ENCODE measurements at places on chromosomes 12 and 14. TPM values are rescaled to one million over a fixed set of nuclear protein-coding genes. Genes with fewer than 3 reads are reported as not detected.

The E2F7 gene
- total RNA-seq, result 11.6 TPM

The INSM2 gene
- not detected for total RNA-seq

The SMAGP gene
- 95.1 TPM for total RNA-seq

The TAS2R50 gene
- total RNA-seq, result 2.0 TPM

The SLC35F4 gene
- not detected for total RNA-seq

The LRTM2 gene
- not detected for total RNA-seq

The OTUB2 gene
- 1.2 TPM for total RNA-seq

The KRT73 gene
- not detected for total RNA-seq

The SMCO2 gene
- 0.93 TPM for total RNA-seq

The RFX4 gene
- not detected for total RNA-seq

The LPAR5 gene
- total RNA-seq, result 0.19 TPM

The TOMM20L gene
- total RNA-seq, result 1.2 TPM

The EXOC3L4 gene
- 6.7 TPM for total RNA-seq

The NGB gene
- total RNA-seq, result not detected

The CLIP1 gene
- total RNA-seq, result 85.0 TPM

The OTOGL gene
- 0.72 TPM for total RNA-seq

The ITPK1 gene
- 57.9 TPM for total RNA-seq

The PRB2 gene
- total RNA-seq, result not detected

The SLC17A8 gene
- not detected for total RNA-seq

The LRRC10 gene
- not detected for total RNA-seq

The MIP gene
- not detected for total RNA-seq

The KSR2 gene
- total RNA-seq, result 0.42 TPM

The KRT6C gene
- not detected for total RNA-seq

The TAS2R43 gene
- not detected for total RNA-seq

The PTPRO gene
- not detected for total RNA-seq

The PLEKHD1 gene
- total RNA-seq, result 0.50 TPM

The ACOT6 gene
- not detected for total RNA-seq

The FIGNL2 gene
- 3.5 TPM for total RNA-seq

The FOXG1 gene
- not detected for total RNA-seq

The NFATC4 gene
- 0.88 TPM for total RNA-seq

The MYF5 gene
- not detected for total RNA-seq

The MMP19 gene
- 1.9 TPM for total RNA-seq

The GPR137C gene
- total RNA-seq, result 1.9 TPM

The SLC35E3 gene
- total RNA-seq, result 25.0 TPM

The ANO4 gene
- 0.09 TPM for total RNA-seq

The NID2 gene
- total RNA-seq, result 10.8 TPM

The PRIMA1 gene
- 1.1 TPM for total RNA-seq

The BATF gene
- 1.5 TPM for total RNA-seq

The NDRG2 gene
- 17.7 TPM for total RNA-seq

The MSI1 gene
- 21.7 TPM for total RNA-seq

The LRP1-AS gene
- total RNA-seq, result not detected

The RNF212B gene
- total RNA-seq, result not detected

The RASSF8 gene
- total RNA-seq, result 143 TPM

The USP15 gene
- 42.9 TPM for total RNA-seq

The WNT1 gene
- not detected for total RNA-seq

The ANKRD33 gene
- not detected for total RNA-seq

The BICDL1 gene
- total RNA-seq, result 14.2 TPM

The TNFAIP2 gene
- total RNA-seq, result 8.1 TPM

The TAS2R7 gene
- total RNA-seq, result not detected

The SLC25A21 gene
- total RNA-seq, result 3.2 TPM

The RASAL1 gene
- total RNA-seq, result not detected

The LHX5 gene
- total RNA-seq, result 0.30 TPM

All from Caco-2 (cell line).